ENCODE measurements at places on chromosomes 3 and 15. TPM values are rescaled to one million over a fixed set of nuclear protein-coding genes. Genes with fewer than 3 reads are reported as not detected.

SI gene
- 2.0 TPM for total RNA-seq

GRCh38 chr3:13249664-13250390, 170.3 kb downstream of the NUP210 start:
- H3K4me1 ChIP-seq, result no peaks in the 10 kb centered on the region
- no peak for DNase-seq
- H3K27ac ChIP-seq, result no peak overlapping the region
- H3K27me3 ChIP-seq, result peaks cover 6% of the 10 kb centered on the region

PLIN1 gene
- total RNA-seq, result 0.24 TPM

DNA sequence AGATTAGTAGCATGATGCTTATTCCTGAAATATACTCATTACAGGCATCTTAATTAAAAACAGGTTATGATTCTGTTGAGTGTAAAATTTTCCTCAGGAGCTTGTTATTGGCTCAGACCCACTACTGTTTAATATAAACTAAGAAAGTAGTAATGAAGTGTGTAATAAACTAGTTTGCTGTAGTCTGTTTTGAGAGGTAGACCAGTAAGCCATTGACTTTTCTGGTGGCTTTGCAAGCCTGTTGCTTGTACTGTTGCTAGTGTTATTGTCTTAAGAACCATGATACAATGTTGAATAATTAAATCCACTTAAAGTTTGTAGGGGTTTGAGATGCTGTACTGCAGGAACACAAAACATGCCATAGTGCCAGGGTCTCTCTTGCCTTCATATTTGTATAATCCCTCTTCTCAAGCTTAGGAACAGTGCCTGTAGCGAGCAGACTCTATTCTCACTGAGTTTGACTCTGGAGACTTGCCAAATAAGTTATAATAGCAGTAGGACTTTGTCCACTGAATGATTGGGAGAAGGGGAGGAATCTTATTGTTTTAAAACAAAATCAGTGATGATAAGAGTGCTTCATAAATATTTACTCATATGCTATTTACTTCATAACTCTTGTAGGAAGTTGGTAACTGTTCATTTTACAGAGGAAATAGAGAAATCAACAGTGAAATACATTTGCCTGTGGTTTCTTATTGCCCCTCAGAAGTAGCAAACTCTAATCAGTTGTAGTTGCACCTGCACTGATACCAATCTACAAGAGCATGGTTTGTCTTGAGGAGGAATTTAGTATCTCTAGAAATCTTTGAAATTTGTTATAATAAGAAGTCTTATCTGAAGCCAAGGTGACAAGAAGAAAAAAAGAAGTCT, 13.4 kb downstream of the TCF12 start:
- peaks cover 38% of the 10 kb centered on the region for H3K36me3 ChIP-seq
- no peaks in the 10 kb centered on the region for H3K27me3 ChIP-seq
- no peak for DNase-seq

DNA sequence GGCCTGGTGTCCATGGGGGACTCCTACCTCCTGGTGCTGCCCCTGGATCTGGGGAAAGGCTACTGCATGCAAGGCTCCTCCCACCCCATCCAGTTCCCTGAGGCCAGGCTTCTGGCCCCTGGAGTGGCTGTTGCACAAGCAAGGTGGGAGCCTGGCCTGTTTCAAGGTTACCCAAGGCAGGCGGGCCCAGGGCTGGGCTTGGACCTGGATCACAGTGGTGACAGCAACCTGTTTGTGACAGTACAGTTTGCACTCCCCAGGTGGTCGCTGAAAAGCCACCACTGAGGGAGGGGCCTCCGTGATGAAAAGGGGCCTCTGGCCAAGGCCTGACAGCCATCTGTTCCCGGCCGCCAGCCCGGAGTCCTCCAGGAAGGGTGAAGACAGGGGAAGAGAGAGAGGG, 14.4 kb upstream of the KY start:
- H3K27me3 ChIP-seq, result peaks cover 23% of the 10 kb centered on the region
- DNase-seq, result no peak
- no peaks in the 10 kb centered on the region for H3K36me3 ChIP-seq
- H3K27ac ChIP-seq, result no peak overlapping the region

DNA sequence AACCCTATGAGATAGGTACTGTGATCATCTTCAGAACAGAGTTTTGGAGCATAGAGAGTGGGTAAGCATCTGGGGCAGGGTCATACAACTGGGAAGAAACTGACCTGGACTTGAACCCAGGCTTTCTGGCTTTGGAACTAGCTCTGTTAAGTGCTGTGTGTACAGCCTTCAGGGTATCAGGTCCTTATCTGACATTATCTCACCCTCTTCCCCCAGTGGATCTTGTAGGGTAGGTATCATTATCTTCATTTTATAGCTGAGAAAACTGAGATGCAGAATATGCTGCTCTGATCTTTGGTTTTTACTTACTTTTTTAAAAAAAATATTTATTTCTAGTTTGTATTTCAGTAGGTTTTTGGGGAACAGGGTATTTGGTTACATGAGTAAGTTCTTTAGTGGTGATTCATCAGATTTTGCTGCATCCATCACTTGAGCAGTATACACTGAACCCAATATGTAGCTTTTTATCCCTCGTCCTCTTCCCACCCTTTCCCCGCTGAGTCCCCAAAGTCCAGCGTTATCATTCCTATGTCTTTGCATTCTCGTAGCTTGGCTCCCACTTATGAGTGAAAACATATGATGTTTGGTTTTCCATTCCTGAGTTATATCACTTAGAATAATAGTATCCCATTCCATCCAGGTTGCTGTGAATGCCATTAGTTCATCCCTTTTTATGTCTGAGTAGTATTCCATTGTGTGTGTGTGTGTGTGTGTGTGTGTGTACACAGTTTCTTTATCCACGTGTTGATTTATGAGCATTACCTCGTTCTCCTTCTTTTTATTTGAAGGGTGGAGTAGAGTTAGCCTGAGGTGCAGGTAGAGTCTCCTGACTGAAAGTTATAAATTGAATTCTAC, 271.2 kb downstream of the PTPRG start:
- peaks cover 20% of the 10 kb centered on the region for H3K4me1 ChIP-seq
- H3K36me3 ChIP-seq, result no peaks in the 10 kb centered on the region
- DNase-seq, result no peak

DNA sequence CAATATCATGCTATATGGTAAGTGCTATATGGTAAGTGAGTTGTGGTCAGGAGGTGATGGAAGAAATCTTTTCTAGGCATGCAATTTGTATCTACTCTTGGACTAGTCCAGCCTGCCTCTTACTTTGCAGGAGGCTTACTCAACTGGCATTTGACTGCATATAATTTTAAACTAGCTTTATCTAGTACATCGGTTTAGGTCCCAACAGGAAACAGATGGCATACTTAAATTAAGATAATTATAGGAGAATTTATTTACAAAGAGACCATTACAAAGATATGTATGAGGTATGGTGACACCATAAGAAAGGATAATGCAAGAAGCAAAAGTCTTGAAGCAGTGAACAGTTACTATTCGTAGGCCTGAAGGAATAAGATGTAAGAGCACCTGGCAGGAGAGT, 7.8 kb downstream of the SLC28A2 start:
- DNase-seq, result no peak
- H3K27me3 ChIP-seq, result no peaks in the 10 kb centered on the region
- peaks cover 11% of the 10 kb centered on the region for H3K4me1 ChIP-seq
- no peaks in the 10 kb centered on the region for H3K36me3 ChIP-seq
- H3K27ac ChIP-seq, result no peak overlapping the region
- no peak overlapping the region for H3K4me3 ChIP-seq

LCMT2 gene
- total RNA-seq, result 11.0 TPM

SNX4 gene
- 38.4 TPM for total RNA-seq

- H3K4me3 ChIP-seq, result no peak overlapping the region
- H3K4me1 ChIP-seq, result no peaks in the 10 kb centered on the region
- H3K27ac ChIP-seq, result no peak overlapping the region
- H3K27me3 ChIP-seq, result peaks cover 9% of the 10 kb centered on the region
- no peak for DNase-seq
Observed at GRCh38 chr3:13844911-13845310, 35.0 kb downstream of the WNT7A start.

GRCh38 chr3:10366651-10367101, 45.8 kb upstream of the SEC13 start:
- peaks cover 4% of the 10 kb centered on the region for H3K27me3 ChIP-seq
- H3K4me3 ChIP-seq, result no peak overlapping the region
- no peaks in the 10 kb centered on the region for H3K36me3 ChIP-seq
- H3K4me1 ChIP-seq, result no peaks in the 10 kb centered on the region
- no peak for DNase-seq
- H3K27ac ChIP-seq, result no peak overlapping the region

DNA sequence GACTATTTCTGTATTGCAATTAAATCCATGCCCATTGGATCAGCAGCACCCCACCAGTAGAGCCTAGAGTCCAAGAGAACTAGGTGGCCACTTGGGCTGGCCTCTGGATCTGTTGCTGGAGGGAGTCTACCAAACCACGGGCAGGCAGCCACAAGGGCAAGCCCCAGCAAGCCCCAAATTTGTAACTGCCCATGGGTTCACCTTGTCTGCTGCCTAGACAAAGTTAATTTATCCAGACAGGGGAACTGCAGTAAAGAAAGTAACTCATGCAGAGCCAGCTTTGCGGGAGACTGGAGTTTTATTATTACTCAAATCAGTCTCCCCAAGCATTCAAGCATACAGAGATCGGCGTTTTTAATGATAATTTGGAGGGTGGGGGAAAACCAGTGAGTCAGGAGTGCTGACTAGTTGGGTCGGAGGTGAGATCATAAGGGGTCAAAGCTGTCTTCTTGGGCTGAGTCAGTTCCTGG, 74.0 kb upstream of the TERB2 start:
- no peak for DNase-seq
- H3K27me3 ChIP-seq, result peaks cover 5% of the 10 kb centered on the region
- no peak overlapping the region for H3K4me3 ChIP-seq
- H3K4me1 ChIP-seq, result peaks cover 11% of the 10 kb centered on the region

- peaks cover 4% of the 10 kb centered on the region for H3K4me1 ChIP-seq
- no peaks in the 10 kb centered on the region for H3K36me3 ChIP-seq
- H3K27ac ChIP-seq, result no peak overlapping the region
- peaks cover 69% of the 10 kb centered on the region for H3K27me3 ChIP-seq
Observed at GRCh38 chr15:70447928-70448698, 315.2 kb downstream of the UACA start.

GRCh38 chr3:46370839-46371518, at the start of gene CCR5:
Gene CCR5 (plus strand): TSS chr3:46370946. CDS start chr3:46372903, 1,957 bp downstream.
- no peak within 1 kb of the TSS for H3K27ac ChIP-seq
- no peaks in the 10 kb centered on the region for H3K36me3 ChIP-seq
- H3K4me1 ChIP-seq, result no peaks in the 10 kb centered on the region
- peaks cover 43% of the 10 kb centered on the region for H3K27me3 ChIP-seq

CCDC54 gene
- total RNA-seq, result not detected

GRCh38 chr3:13254028-13254951, 165.8 kb downstream of the NUP210 start:
- H3K27me3 ChIP-seq, result peaks cover 2% of the 10 kb centered on the region
- H3K27ac ChIP-seq, result no peak overlapping the region

GRCh38 chr3:37546876-37547275, 314.8 kb upstream of the CTDSPL start:
- peaks cover 11% of the 10 kb centered on the region for H3K4me1 ChIP-seq
- DNase-seq, result no peak
- H3K36me3 ChIP-seq, result no peaks in the 10 kb centered on the region
- H3K27me3 ChIP-seq, result peaks cover 2% of the 10 kb centered on the region
- no peak overlapping the region for H3K4me3 ChIP-seq

GPR176 gene
- 1.1 TPM for total RNA-seq

DNA sequence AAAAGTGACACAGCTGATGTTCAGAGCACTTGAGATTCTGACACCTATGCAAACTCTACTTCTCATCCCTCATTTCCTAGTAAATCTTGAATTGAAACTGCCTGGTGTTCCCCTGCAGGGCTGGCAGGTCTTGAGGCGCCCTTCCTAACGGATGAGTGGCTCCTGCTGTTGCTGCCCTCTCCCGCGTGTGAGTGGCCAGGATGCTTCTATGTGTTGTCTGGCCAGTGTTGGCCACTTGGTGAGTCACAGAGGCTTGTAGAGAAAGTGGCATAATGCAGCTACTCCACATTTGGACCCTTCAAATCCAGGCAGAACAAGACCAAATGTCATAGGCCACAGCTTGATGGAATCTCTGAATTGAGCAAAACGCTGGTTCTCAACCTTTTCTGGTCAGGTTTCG, 63.6 kb downstream of the MOBP start:
- no peak overlapping the region for H3K27ac ChIP-seq
- peaks cover 12% of the 10 kb centered on the region for H3K27me3 ChIP-seq
- DNase-seq, result no peak
- H3K4me1 ChIP-seq, result no peaks in the 10 kb centered on the region

LYZL4 gene
- not detected for total RNA-seq

- peaks cover 1% of the 10 kb centered on the region for H3K36me3 ChIP-seq
- H3K27me3 ChIP-seq, result no peaks in the 10 kb centered on the region
- H3K27ac ChIP-seq, result no peak overlapping the region
- H3K4me3 ChIP-seq, result no peak overlapping the region
Observed at GRCh38 chr3:9820946-9821345, 10.9 kb downstream of the TTLL3 start.

DNA sequence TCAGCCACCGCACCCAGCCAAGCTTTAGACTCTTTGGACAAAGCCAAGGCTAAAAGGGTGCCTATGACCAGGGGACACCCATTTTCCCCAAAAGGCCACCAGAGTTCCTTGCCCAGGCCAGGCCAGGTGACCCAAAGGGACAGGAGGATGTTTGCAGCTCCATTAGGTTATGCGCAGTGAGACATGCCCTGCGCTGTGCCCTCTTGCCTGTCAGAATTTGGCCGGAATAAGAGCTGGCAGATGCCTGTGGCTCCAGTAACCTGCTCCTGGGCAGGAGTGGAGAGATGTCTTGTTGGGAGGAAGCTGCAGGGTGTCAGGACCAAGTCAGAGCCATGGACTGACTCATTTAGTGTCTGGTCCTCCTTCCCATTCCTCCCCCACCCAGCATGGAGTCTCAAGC, 20.5 kb downstream of the DNASE1L3 start:
- H3K4me3 ChIP-seq, result no peak overlapping the region
- DNase-seq, result no peak
- H3K27me3 ChIP-seq, result no peaks in the 10 kb centered on the region
- H3K36me3 ChIP-seq, result no peaks in the 10 kb centered on the region
- H3K27ac ChIP-seq, result no peak overlapping the region

Measured in progenitor cell of endocrine pancreas (in vitro differentiated cells).